ENCODE measurements at places on chromosomes 5 and 9.

DNA sequence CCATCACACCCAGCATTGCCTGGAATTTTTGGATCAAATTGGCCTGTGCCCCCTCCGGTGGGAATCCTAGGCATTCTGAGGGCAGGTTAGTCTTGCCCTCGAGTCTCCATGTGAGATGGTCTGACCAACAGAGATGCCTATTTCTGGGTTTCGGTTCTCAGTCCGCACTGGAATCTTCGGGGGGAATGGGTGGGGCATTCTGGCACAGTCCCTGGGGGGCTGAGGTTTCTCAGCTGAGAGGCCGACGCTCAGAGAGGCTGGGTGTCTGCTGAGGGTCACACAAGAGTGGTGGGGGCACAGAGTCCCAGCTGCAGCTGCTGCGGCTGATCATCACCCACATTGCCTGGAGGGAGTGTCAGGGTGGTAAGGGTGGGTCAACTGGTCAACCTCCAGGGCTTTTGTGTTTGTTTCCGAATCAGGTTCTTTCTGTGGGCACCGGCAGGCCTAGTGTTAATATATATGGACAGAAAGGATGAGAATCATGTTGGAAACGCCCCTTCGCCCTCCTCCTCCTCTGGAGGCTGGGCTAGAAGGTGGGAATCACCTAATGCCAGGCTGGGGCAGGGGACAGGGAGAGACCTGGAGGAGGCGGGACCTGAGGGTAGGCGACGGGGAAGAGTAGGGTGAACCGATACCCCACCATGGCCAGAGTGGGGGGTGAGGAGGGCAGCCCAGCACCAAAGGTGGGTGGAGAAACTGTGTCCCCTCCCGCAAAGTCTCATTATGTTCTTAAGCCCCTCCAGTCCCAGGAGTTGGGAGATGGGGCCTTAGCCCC lies 149.5 kb upstream of the PHYKPL start:
- DNase-seq, result no peak

DNA sequence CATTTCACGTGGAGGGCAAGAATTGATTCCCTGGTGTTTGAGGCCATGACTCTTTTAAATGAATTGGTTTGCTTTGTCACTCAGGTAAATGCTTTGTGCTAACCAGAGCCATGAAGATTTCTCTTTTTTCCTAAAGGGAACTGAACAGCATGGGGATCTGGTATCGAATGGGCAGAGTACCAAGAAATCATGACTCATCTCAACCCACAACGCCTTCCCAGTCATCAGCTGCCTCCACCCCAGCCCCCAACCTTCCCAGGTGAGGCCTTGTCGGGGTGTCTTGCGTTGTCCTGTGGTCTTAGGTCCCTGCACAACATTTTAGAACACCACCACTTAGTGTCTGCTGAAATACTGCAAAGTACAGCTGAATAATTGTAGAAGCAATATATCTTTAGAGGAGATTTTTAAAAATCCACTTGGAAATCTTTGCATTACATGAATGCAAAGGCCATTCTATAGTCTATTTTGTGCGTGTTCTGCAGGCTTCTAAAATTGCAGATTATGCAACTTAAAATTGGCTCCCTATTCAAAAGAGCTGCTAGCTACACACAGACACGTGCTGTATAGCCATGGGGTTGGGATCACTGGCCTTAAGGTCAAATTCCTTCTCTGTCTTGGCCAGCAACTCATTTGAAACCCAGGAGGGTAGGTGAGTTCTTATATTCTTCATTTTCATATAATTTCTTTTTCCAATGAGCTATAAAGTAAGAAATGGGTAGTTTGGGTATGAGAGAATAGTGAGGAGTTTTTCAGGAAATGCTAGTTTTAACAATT lies 69.0 kb downstream of the MVB12B start:
- DNase-seq, result no peak

GRCh38 chr9:107484117-107484723 lies 5.3 kb downstream of the KLF4 start:
- peak; percentile 84 for DNase-seq

DNA sequence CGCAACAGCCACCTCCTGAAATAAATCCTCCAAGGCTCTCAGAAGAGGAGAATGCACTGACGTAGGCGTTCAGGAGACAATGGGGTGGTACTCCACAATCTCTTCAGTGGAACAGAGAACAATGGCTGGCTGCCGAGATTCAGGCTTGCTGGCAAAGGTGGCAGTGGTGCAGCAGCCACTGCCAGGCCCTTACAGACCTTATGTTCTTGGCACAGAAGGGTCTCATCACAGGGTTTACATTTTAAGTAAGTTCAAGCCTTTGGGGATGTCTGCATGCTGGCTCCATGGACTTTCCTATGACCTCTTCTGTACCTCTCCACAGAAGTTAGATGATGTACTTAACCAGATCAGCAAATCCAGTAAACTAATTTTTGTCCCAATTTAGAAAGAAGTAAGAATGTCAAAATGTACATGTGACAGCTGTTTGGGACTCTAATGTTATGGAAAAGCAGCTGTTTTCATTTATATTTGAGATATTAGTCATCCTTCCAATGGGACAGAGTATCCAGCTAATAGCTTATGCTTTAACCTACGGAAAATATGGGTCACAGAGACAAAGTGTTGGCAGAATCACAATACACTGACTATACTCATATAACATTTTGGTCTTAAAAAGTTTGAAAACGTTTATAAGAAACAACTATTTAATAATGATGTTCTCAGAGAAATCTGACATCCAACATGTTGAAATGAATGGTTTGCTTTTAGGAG lies 180.9 kb downstream of the MAPKAP1 start:
- no peak for DNase-seq

DNA sequence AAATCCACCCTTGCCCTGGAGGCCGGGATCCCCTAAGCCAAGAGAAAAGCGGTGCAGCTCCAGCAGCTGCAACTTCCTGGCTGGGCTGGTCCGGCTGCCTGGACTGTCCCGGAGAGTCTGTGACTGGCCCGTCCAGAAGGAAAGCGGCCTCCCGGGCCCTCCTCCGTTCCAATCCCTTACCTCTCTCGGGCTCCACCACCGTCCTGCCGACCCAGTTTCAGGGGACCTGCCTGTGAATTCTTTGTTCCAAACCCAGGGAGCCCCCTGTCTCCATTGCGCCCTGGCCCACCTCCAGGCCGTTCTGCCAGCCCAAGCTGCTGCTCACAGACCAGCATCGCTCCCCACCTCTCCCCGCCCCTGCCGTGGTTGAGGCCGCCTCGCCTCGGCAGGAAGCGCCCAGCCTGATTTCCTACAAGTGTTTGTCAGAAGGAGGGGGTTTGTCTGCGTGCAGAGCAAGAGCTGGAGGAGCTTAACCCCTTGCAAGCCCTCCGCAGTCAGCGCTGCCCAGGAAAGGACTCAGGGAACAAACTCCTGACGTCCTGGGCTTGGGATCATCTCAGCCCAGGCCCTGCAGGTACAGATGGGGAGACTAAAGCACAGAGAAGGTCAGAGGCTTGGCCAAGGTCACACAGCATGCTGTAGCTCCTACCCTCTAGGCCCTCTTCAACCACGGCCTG lies at the start of gene AKNA:
Gene AKNA (minus strand): TSS at position 303 of the 677 bp plus-strand sequence. CDS start 6,649 bp downstream, outside the sequence.
- DNase-seq, result peak; percentile 91

DNA sequence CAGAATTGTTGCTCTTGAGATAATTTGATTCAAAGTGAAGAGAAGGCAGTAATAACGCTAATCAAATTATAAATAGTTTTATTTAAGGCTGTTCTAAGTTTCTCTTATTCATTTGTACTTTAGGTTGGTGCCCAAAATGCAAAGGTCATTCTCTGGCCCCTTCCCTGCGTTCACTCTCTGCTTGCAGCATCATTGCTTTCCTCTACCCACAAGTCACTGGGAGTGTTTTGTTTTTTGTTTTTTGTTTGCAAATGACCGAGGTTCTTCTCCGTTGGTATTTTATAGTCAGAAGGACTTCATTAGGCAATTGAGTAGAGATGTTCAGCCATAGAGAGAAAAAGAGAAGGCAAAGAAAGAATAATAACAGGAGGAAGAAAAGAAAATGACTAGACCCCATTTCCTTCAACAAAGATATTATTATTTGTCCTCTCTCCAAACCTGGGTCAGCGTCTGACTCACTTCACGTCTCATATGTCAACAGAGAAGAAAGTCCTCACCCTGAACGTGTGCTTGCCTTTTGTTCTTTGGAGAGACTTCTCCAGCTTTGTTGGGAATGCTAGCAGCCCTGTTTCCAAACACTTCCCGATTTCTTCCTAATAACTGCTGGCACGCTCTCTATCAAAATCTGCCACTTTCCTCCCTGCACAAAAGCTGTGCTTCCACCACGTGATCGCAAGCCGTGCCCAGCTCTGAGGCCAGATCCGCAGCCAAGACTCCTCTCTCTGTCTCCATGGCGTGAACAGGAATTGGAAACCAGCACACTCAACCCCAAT lies 119.8 kb downstream of the EBF1 start:
- DNase-seq, result no peak

All from Kasumi-1 (cell line).